Keratinocyte (primary cell): ENCODE measurements at places on chromosomes 12 and 14. TPM values are rescaled to one million over a fixed set of nuclear protein-coding genes. Genes with fewer than 3 reads are reported as not detected.

The KIF21A gene
- 17.2 to 27.5 TPM (median 21.1 TPM) in 3 replicates for polyA plus RNA-seq

DNA sequence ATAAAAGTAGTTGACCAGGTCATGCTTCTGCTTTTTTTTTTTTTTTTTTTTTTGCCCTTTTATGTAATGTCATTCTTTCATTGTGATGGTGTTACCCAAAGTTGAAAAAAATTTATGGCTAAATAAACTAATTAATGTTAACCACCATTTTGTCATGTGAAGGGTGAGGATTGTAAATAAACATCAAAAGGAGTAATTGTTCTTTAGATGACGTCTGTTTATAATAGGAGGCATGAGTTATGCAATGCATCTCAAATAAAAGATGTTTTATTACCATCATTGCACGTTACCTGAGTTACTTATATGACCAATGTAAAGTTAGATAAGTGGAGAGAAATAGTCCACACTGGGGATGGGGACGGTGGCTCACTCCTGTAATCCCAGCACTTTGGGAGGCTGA, 349.9 kb upstream of the PDE3A start:
- no peak overlapping the region for H3K4me3 ChIP-seq
- no peak overlapping the region for H3K27ac ChIP-seq
- no peaks in the 10 kb centered on the region for H3K4me1 ChIP-seq
- DNase-seq, result no peak
- H3K27me3 ChIP-seq, result no peaks in the 10 kb centered on the region

DNA sequence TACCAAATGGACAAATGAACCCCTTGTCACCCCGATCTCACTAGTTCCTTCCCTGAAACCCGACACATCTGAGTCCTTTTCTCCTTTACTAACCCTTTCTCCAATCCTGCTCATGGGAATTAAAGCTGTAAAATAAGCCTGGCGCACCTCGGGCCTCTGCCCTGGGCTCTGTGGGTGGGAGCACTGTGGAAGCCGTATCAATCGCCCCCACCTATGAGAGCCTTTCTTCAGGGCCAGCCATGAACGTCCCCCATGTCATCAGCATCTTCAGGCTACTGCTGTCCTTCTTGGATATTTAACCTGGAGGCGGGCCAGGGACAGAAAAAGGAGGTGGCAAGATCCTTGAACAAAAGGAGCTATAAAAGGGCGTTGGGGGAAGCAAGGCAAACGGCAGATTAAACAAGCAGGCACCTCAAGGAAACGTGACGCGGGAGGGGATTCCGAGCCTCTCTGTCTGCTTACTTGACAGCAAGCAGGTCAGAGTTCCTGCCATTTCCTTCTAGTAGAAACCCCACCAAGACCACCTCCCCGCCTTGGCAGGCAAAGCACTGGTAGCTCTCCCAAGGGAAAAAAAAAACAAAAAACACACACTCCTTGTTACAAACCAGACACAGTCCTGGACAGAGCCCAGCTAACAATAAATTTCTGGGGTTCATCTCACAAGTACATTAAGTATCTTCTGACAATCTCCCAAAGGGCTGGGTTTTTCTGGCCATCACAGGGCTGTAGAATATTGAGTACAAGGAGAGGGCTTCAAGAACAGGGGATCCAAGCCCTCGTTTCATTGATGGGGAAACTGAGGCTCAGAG, 62.9 kb downstream of the DPF3 start:
- DNase-seq, result no peak
- no peaks in the 10 kb centered on the region for H3K36me3 ChIP-seq
- no peak overlapping the region for H3K27ac ChIP-seq
- H3K27me3 ChIP-seq, result peaks cover 10% of the 10 kb centered on the region

DNA sequence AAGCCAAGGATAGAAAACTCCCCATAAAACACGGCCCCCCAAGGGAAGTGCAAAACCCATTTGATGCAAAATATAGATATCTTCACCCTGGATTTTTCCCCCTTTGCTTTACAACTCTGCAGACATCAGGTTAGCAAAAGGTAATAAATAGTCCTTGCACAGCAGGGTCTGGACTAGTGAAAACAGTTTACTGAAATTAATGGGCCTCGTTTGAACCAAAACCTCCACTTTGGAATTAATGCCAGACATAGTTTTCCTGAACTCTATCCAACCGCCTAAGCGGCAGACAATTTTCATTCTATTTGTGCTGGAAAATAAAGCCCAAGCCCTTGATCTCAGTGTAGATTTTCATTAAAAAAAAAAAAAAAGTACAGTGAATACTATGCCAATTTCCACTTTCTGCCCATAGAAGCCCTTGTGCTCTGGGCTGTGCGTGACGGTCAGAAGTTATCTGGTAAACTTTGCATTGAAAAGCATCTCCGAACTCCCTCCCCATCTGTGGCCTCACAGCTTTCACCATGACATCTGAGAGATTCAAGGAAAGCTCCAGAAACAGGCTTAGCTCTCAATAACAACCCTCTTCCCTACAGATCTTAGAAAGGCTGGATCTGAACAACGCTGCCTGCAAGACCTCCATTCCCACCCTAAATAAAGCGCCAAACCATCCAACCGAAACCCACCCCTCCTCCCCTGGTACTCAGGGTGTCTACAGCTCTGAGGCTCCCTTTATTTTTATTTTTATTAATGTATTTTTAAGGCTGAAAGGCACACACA, 11.0 kb upstream of the IRF2BPL start:
- H3K27me3 ChIP-seq, result no peaks in the 10 kb centered on the region
- H3K27ac ChIP-seq, result peak overlapping the region; percentile 76
- DNase-seq, result no peak
- no peaks in the 10 kb centered on the region for H3K36me3 ChIP-seq
- H3K4me1 ChIP-seq, result peaks cover 71% of the 10 kb centered on the region

DNA sequence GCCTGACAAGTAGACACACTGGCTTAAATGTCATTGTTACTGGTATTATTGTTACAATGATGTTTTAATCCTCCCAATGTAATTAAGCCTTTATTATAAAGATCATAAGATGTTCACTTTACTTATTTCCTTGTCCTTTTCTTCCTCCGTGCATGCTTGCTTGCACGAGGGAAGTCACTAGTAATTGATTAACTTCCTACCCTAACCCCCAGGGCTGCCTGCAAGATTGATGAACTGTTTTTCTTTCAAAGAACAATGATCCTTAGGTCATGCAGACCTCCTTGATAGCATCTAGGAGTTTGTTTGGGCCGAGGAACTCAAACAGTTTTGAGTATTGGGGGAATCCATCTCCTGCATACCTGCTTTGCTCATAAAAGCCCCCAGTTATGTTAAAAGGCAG, 43.0 kb downstream of the GLRX5 start:
- DNase-seq, result no peak
- H3K36me3 ChIP-seq, result no peaks in the 10 kb centered on the region
- H3K27ac ChIP-seq, result no peak overlapping the region
- no peaks in the 10 kb centered on the region for H3K27me3 ChIP-seq
- H3K4me3 ChIP-seq, result no peak overlapping the region

The GLS2 gene
- 0.63 to 0.87 TPM (median 0.68 TPM) in 3 replicates for polyA plus RNA-seq

DNA sequence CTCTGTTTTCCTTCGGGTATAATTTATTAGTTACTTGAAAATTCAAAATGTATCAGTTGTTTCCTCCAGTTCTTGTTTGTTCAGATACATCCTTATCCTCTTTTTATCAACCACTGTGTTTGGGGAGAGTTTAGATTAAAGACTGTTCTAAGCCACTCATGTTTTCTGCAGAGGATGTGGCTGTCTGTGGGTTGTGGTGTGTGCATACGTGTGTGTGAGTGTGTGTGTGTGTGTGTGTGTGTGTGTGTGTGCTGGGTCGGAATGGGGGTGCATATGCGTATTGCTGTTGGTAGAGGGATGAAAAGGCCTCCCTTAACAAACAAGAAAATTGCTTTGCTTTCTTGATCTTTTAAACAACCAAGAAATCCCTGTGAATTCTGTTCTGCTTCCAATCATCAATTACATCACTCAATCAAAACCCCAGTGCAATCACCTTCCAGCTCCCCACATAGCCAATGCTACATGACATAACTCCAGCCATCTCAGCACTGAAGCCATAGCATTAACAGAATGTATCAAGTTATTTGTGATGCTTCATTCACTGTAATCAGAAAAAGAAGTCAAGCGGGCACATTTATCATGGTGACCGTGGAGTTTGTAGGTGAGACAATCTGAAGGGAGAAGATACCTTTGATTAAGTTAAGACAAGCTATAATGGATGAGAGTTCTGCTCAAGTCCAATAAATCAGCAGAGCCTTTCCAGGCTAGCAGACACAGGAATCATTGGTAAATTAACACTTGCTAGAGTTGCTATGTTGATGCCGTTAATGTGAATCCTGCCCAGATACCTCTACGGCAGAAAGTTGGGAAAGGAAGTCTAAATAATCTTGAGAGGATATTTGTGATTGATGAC, 131.9 kb downstream of the RMST start:
- no peaks in the 10 kb centered on the region for H3K36me3 ChIP-seq
- H3K27ac ChIP-seq, result no peak overlapping the region
- no peaks in the 10 kb centered on the region for H3K27me3 ChIP-seq
- H3K4me3 ChIP-seq, result no peak overlapping the region

GRCh38 chr14:86936556-86936955, 1056.4 kb downstream of the GALC start:
- no peak for DNase-seq
- H3K4me1 ChIP-seq, result no peaks in the 10 kb centered on the region
- no peak overlapping the region for H3K4me3 ChIP-seq

The TESPA1 gene
- 0.08 TPM in 1 of 3 replicates, not detected in the others for polyA plus RNA-seq

- no peaks in the 10 kb centered on the region for H3K4me1 ChIP-seq
- H3K27me3 ChIP-seq, result no peaks in the 10 kb centered on the region
- DNase-seq, result no peak
- H3K27ac ChIP-seq, result no peak overlapping the region
Observed at GRCh38 chr12:58930770-58931324, 10.5 kb upstream of the LRIG3 start.

The CTDSP2 gene
- 39.0 to 75.0 TPM (median 54.6 TPM) in 3 replicates for polyA plus RNA-seq

The LYZ gene
- not detected in 3 replicates for polyA plus RNA-seq

- peaks cover 8% of the 10 kb centered on the region for H3K4me1 ChIP-seq
- no peaks in the 10 kb centered on the region for H3K27me3 ChIP-seq
- no peak overlapping the region for H3K4me3 ChIP-seq
- no peaks in the 10 kb centered on the region for H3K36me3 ChIP-seq
- H3K27ac ChIP-seq, result no peak overlapping the region
- DNase-seq, result no peak
Observed at GRCh38 chr14:93155667-93156066, 29.0 kb downstream of the MOAP1 start.

- H3K36me3 ChIP-seq, result no peaks in the 10 kb centered on the region
- no peaks in the 10 kb centered on the region for H3K27me3 ChIP-seq
- H3K4me3 ChIP-seq, result no peak overlapping the region
- no peak for DNase-seq
- no peaks in the 10 kb centered on the region for H3K4me1 ChIP-seq
- no peak overlapping the region for H3K27ac ChIP-seq
Observed at GRCh38 chr14:92753250-92753649, 4.8 kb upstream of the LGMN start.

DNA sequence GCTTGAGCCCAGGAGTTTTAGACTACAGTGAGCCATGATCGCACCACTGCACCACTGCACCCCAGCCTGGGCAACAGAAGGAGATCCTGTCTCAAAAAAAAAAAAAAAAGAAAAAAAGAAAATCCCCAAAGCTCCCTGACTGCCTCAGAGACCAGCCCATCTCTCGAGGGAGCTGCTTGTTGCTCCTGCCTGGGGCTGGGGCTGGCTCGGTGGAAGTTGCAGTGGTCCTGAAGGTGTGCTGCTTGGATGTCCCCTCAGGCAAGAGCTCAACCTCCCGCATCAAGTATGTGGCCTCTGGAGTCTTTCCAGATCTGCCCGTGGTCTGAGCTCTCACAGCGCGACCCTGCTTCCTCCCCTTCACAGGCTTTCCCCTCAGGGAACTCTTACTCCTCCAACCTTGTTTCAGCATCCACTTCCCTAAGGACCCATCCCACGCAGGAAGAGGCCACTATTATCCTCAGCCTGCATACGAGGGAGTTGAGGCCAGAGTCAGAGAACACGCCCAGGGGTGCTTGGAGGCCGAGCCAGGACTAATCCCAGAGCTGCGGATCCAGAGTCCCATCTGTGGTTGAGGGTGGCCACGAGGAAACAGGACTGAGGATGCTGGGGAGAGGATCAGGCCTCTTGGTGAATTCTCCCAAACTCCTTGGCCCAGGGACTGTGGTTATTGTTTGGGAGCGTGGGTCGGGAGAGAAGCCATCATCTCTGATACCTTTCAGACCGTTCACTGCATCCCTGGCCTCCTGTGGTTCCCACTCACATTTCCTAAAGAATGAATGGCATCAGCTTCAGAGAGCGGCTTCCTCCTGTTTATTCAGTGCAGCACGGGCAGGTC, 624.6 kb downstream of the AACS start:
- H3K27ac ChIP-seq, result no peak overlapping the region
- no peaks in the 10 kb centered on the region for H3K27me3 ChIP-seq
- H3K4me1 ChIP-seq, result no peaks in the 10 kb centered on the region
- no peak overlapping the region for H3K4me3 ChIP-seq
- H3K36me3 ChIP-seq, result no peaks in the 10 kb centered on the region

The ARHGEF40 gene
- 8.7 to 14.4 TPM (median 11.9 TPM) in 3 replicates for polyA plus RNA-seq

DNA sequence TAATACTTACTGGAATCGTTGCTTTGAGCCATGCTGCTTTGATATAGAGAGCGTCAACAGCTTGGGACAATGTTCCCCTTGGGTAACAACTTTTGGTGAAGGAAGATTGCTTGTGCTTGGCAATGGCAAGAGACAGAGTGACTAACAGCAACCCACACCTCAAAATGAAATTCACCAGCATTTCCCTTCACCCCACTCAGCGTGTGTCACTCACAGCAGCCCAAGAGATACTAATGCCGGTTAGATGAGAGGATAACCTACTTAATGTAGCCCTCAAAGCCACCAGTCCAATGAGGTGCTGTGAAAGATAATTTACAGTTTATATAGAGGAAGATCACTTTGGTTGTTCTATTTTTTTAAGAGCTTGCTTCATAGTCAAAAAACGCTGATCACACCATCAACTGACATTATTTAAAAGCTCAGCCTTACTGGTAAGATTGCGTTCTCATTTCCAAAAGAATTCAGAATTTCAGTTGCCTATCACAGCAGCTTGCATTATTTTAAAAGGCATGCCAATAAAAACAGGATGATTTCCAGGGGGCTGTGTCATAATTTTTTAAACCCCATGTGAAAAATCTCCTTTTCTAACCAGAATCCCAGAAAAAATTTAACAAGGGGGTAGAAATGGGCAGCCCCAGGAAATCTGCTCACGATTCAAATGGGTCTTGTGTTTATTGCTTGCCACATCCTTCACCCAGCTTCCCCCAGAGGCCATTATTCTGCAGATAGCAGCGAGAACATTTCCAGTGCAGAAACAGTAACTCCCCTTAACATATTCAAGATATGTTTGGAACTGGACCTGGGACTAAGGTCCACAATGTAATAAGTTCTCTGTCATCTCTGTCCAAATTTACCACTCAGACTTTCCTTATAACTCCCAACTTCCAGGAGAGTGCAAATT, at the start of gene IL26:
Gene IL26 (minus strand): TSS at position 235 of the 901 bp plus-strand sequence. CDS start 54 bp downstream, at position 181.
- H3K27ac ChIP-seq, result no peak within 1 kb of the TSS
- H3K36me3 ChIP-seq, result no peaks in the 10 kb centered on the region
- H3K4me1 ChIP-seq, result peaks cover 11% of the 10 kb centered on the region
- no peak for DNase-seq
- no peaks in the 10 kb centered on the region for H3K27me3 ChIP-seq
- H3K4me3 ChIP-seq, result no peak within 1 kb of the TSS

The PLEKHD1 gene
- polyA plus RNA-seq, result 0.01 TPM in 2 of 3 replicates, not detected in the other
